H1 (cell line): ENCODE measurements at places on chromosomes 5 and 9.

- no peak for DNase-seq
Observed at GRCh38 chr9:88258601-88259000, 120.3 kb upstream of the SPATA31C2 start.

DNA sequence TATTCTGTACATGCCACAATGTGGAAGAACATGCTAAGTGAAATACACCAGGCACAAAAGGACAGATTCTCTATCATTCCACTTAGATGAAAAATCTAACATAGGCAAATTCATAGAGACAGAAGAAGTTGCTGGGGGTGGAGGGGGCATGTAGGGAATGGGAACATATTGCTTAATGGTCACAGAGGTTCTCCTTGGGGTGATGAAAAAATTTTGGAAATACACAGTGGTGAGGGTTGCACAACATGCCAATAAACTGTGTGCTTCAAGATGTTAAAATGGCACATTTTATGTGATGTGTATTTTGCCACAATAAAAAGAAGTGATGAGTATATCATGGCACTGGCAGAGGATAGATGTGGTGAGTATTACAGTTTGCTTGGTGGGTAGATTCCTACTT, 111.9 kb downstream of the SUSD1 start:
- DNase-seq, result no peak

GRCh38 chr5:69368458-69369339, 621 bp downstream of the AK6 start:
- DNase-seq, result no peak

GRCh38 chr9:74497748-74498620, 849 bp downstream of the RORB start:
- no peak for DNase-seq

GRCh38 chr5:127186657-127187056, 103.9 kb upstream of the MEGF10 start:
- DNase-seq, result no peak

GRCh38 chr9:36798350-36799065, 225.8 kb downstream of the MELK start:
- no peak for DNase-seq

GRCh38 chr5:66329078-66329477, 185.0 kb downstream of the SREK1 start:
- no peak for DNase-seq

DNA sequence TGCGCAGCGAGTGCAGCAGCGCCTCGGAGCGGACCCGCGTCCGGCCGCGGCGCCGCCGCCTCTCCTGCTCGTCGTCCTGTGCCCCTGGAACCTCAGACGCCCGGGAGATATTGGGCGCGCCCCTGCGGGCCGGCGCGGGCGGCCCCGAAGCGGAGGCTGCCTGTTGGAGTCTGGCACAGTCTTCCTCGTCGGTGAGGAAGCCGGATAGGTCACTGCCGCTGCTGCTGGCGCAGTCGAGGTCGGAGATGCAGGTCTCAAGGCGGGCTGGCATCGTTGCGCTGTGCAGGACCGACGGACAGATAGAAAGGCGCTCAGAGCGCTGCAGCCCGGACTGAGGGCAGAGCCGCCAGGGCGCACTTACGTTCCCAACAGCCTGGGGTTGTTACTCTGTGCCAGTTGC, 344 bp downstream of the NEUROG1 start:
- no peak for DNase-seq

DNA sequence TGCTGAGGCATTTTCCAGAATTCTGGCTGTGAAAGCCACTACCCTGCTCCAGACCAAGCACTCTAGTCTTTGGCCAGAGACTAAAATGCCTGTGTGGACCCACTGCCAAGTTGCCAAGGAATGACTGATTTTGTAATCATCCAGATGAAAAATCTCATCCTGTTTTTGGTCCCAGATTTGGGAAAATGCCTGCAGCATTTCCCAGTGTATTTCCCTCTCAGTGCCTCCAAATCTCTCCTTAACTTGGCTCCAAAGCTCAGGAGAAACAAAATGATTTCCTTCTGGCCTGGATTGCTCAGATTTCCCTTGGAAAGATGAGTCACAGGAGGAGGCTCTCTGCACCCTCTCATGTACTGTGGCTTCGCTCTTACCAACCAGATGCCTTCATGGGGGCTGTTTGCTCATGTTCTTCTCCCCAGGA, 335.2 kb upstream of the TARS1 start:
- DNase-seq, result no peak

DNA sequence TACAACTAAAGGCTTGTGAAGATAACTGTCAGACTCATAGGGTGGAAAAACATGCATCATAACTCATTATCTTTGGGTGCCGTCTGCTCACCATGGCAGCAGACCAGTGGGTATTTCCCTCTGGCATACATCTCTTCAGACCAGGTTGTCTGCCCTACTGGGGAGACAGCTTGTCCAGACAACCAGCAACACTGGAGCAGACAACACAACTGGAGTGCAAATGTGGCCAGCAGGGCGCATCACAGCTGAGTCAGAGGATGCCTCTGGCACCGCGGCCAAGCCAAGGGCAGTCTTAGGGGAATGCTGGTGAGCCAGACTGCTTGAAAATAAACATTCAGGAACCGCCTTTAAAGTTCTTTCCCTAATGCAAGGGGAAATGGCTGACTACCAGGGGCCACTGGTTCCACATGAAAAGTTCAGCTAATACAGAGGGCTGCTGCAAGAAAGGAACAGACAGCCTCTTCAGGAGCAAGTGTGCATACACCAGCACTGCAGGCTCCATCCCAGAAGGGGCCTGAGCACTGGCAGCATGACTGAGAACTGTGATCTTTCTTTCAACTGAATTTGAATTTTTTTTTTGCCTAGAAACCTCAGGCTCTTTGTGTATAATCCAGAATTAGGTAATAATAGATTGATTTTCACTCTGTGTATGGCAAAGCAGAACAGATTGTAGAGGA, 77.3 kb downstream of the MAMDC2 start:
- no peak for DNase-seq

GRCh38 chr9:81678088-81678487, 11.3 kb downstream of the TLE1 start:
- no peak for DNase-seq

GRCh38 chr9:7316967-7317366, 482.6 kb downstream of the DMAC1 start:
- no peak for DNase-seq

DNA sequence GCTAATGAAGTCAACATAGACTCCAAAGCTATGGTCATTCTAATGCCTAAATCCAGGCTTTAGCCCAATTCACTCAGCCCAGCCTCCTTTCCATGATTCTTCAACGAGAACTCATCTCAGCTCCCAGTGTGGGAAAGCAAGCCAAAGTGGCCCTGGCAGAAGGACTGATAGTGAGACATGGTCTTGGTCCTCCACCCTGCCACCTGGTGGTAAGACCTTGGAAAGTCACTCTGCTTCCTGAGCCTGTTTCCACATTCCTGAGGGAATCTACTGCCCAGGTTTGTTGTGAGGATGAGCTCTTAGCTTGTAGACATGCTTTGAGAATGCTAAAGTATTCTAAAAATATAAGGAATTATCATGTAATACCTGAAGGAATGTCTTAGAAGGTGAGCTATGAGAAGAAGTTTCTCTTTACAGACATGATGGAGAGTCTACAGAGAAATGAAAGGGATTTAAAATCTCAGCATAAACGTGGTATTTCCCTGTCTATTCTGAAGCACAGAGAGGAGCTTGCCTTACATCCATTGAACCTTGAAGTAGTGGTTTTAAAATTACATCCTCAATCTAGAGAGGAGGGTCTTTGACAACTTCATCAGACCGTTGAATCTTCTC, 173.5 kb downstream of the TRIM32 start:
- DNase-seq, result no peak

- DNase-seq, result no peak
Observed at GRCh38 chr9:20496328-20496727, 126.0 kb downstream of the MLLT3 start.

- peak; percentile 97 for DNase-seq
Observed at GRCh38 chr9:129737479-129738274, 15.2 kb downstream of the PTGES start.

DNA sequence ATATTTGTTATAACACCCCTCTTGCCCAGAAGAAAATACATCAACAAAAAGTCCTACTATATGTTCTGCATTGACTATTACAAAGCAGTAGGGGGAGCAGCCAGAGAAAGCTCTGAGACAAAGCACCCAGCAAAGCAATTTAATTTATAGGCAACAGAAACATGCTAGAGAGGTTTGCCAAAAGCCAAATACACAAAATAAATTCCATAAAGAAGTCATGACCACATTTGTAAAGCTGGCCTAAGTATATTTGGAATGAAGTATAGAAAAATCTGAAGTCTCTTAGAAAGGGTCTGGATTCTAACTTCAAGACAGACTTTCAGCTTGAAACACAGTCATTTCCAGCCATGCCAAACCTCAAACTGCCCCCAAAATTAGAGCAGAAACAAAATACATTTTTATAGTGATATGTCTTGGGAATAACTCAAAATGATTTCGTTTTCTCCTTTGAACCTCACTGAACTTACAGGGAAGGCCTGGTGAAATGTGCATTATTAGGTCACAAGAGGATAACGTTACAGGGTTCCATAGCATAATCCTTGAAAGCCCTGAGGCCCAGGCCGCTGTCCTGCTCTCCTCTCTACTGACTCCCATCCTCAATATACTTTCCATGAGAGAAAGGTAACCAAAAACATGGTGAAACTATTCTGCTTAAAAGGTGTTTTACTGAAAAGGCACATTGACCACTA, 451.8 kb downstream of the RAB3C start:
- DNase-seq, result no peak

DNA sequence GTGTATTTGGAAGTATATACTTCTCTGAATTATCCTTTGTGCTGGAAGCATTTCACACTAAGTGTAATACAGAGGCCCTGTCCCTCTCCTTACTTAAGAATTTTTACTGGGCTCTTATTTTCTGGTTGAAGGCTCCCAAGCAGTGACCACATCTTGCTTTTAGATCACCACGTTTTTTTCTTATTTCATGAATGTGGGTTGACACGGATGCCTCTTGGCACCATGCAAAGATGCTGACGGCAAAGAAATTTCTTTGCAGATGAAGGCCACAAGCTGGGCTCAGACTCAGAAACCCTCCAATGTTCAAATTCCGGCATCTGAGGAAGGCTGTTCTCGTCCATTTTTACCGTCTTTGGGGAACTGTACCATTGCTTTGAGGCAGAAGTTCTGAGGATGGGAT, 168.5 kb downstream of the HMHB1 start:
- DNase-seq, result no peak

- no peak for DNase-seq
Observed at GRCh38 chr5:97009212-97009898, 73.5 kb downstream of the LNPEP start.

DNA sequence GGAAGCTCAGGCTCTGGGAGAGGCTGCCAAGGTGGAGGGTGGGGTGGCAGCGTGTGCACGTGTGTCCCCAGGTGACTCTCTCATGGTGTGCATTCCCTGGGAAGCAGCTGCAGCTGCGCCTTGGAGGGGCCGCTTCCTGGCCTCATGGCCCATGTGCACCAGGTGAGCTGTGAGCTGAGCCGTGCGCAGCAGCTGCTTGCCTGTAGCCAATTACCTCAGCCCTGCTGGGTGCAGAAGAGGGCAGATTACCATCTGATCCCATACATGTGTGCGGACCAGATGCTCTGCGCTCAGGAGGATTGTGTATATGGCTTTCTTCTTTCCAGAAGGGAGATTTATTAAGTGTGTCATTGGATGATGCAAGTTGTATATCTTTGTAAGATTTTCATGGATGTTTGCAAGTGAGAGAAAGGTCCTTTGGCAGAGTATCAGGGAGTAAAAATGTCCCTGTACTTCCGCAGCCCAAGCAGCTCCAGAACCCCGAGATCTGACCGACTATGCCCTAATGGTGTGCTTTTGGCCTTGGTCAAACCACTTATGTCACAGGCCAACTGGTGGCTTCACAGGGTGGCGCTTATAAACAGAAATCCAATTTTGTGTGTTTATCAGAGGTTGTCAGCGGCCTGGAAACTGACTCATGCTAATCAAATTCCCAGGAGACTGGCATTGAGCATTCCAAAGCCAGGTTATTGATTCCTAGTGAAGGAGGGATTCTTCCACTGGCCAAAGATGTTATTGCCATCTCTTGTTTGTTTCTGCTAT, 229.3 kb downstream of the GOLPH3 start:
- DNase-seq, result no peak

GRCh38 chr5:141705469-141705868, 23.4 kb upstream of the ARAP3 start:
- no peak for DNase-seq

DNA sequence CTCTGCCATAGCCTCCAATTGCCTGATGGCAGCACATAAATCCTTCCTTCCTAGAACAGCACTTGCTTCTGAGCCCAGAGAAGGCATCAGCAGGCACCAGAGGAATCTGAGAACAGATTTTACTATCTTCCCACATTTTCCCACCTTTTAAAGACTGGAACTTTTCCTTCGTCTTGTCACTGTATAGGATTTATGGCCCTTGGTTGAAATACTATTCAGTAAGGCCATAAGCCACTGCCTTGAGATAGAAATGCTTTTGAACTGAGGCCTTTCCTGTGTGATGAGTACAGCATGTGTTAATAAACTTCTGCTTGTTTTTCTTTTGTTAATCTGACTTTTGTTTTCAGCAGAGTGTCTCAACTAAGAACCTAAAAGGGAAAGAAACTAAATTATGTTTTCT, 84.3 kb downstream of the MRPS27 start:
- DNase-seq, result no peak

- no peak for DNase-seq
Observed at GRCh38 chr9:114389612-114390368, 2.0 kb upstream of the AKNA start.

GRCh38 chr5:15510092-15510491, 10.1 kb downstream of the FBXL7 start:
- DNase-seq, result no peak

DNA sequence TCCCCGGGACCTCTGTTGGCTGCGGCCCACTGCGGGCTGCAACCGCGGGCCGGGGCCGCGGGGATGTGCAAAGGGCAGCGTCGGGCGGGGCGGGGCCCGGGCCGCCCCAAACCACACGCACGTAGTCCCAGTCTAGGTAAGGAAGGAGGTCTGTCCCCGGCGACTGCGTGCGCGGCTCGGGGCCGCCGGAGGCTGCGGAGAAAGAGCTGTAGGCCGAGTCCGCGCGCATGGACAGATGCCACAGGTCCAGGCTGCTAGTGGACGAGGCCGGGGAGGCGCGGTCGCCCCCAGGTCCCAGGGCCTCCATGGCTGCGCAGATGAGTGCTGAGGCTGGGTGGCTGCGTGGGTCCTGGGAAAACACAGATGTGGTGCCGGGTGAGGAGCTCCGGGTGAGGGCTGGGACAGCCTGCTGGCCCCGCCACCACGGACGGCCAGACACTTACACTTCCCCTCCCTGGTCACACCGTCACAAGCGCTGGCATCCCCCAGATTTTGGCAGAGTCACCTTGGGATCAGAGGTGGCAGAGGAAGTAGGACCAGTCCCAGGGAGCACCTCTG, 4.5 kb downstream of the SHROOM1 start:
- peak; percentile 68 for DNase-seq

DNA sequence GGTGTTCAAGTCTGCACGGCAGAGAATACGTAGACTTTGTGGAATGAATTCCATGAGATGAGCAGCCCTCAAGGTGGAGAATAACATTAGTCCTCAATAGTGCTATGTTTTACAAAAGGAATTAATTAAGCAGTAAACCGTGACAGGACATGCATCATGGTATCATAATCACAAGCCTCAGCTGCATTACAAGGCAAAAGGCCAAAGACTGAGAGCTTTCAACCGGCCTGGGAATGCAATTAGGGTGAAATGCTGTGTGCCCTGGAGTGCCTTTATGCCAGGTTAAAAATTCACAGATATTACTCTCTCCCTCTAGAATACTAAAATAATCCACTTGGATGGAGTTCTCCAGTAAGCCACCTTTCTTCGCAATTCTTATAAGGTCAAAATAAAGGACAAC, 270.6 kb downstream of the MLLT3 start:
- DNase-seq, result no peak
